ENCODE measurements at places on chromosomes 12 and 14.
A peak's percentile ranks its signal among the peaks of the same experiment; 100 is the strongest.

DNA sequence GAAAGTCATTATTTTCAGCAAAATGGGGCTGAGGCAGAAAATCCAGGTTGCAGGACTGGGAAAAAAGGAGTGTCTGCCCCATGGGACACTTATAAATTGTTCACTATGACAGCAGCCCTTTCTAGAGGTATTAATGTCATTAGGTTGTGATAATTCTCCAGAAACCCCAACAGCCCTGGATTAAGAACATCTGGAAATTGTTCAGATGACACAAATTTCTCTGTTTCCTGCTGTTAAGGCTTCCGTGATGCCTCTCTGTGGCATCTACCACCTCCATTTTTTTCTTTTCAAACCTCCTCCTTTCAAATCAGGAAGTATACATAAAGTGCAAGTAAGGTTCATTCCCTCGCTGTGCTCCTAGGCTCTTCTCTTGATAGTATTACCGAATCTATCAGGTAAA lies 25.6 kb downstream of the EGLN3 start:
- no peak for DNase-seq

GRCh38 chr12:19483727-19484126 lies 44.4 kb downstream of the AEBP2 start:
- no peak for DNase-seq

- no peak for DNase-seq
These were observed 925 bp upstream of the MIPOL1 start for GRCh38 chr14:37196604-37197420.

- no peak for DNase-seq
These were observed 44.6 kb upstream of the PTCSC3 start for GRCh38 chr14:36221112-36221511.

- no peak for DNase-seq
These were observed 22.2 kb upstream of the CCER1 start for GRCh38 chr12:90977224-90977623.

DNA sequence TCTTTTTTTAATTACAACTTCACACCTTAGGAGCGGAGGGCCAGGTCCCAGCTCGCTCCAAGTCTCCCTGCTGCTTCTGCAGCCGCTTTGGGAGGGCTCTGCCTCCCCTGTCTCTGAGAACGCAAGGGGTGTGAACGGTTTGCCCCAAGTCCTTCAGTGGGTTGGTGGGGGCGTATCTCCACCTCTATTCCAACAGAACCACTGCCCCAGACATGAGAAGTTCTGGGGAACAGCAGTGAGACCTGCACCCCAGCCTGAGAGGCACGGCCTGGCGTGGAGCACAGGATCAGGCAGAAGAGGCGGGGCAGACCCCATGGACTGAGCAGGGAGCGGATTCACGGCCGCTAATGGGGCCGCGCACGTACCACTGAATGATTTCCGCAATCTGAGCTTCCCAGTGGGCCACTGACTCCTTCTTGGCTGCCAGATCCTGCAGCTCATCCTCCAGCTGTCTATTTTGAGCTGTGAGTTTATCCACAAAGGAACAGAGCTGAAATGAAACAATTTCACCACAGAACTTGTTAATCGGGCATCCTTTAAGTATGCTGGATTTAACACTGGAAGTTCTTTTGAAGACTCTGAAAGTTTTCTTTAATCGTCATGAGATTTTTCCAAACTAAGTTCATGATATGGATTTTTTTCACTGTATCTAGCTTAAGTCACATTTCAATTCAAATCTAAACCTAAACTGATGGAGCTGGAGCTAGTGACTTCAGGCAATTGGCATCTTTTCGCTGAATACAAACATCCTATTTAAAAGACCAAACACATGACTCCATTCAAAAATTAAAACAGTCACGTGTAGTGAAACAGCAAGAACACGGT lies 44.4 kb downstream of the AMN start:
- DNase-seq: no peak

DNA sequence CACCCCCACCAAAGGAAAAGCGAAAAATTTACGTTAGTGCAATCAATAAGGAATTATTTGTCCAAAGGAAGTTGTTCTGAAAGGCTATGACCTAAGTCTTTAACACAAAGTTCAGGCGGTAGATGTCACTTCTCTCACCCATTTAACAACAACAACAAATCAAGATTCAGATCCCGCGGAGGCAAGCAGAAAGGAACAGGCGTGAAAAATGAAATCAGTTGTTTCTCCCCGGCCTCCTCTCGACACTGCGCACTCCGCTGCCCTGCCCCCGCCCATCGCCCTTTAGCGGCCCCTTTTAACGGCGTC lies 1.4 kb downstream of the DENND5B start:
- DNase-seq: no peak

- no peak for DNase-seq
These were observed 147.4 kb downstream of the C12orf75 start for GRCh38 chr12:105477873-105478272.

DNA sequence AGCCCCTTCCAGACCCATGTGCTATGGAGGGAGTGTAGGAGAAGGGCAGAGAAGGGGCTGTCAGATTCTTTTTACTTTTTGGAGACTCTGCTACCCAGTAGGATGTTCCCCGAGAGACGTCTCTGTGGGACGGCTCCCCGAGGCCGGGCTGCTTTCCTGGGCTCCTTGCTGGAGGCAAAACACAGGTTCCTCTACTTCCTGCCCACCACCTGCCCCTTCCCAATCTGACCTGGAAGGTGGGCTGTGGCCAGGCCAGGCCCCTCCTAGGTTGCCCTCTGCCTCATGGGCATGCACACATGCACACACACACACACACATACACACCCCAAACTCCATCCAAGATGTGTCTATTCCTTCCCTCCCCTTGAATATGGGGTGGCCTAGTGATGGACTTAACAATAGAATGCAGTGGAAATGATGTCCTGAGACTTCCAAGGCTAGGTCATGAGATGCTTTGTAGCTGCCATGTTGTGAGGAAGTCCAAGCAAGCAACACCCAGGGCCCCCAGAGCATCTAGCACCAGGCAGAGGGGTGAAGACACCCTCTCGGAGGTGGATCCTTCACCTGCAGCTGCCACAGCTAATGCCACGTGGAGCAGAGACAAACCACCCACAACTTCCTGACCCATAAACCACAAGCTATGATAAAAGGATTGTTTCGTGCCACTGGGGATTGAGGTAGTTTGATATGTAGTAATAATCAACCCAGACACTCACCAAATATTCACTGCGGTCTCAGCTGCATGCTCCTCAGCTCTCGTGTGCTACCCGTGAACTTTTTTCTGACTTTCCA lies 1.6 kb upstream of the ASB2 start:
- DNase-seq: peak; percentile 44

Data from stimulated activated CD4-positive, alpha-beta T cell treated with anti-CD3 and anti-CD28 coated beads, Interleukin-1b, Interleukin-23, amount 100 ng/mL, for 1 hour (primary cell).